ENCODE measurements at places on chromosomes 11 and 22. TPM values are rescaled to one million over a fixed set of nuclear protein-coding genes. Genes with fewer than 3 reads are reported as not detected.

The PITPNB gene
- total RNA-seq = 40.0 TPM

The CCDC90B gene
- 76.1 TPM for total RNA-seq

The C11orf87 gene
- total RNA-seq = not detected

The SLC3A2 gene
- 172 TPM for total RNA-seq

The EMID1 gene
- not detected for total RNA-seq

Data from smooth muscle cell of trachea (primary cell).